Activated gamma-delta T cell (primary cell): ENCODE measurements at places on chromosomes 4 and X.

- DNase-seq: no peak
Observed at GRCh38 chr4:182655340-182655739, 261.8 kb downstream of the DCTD start.

DNA sequence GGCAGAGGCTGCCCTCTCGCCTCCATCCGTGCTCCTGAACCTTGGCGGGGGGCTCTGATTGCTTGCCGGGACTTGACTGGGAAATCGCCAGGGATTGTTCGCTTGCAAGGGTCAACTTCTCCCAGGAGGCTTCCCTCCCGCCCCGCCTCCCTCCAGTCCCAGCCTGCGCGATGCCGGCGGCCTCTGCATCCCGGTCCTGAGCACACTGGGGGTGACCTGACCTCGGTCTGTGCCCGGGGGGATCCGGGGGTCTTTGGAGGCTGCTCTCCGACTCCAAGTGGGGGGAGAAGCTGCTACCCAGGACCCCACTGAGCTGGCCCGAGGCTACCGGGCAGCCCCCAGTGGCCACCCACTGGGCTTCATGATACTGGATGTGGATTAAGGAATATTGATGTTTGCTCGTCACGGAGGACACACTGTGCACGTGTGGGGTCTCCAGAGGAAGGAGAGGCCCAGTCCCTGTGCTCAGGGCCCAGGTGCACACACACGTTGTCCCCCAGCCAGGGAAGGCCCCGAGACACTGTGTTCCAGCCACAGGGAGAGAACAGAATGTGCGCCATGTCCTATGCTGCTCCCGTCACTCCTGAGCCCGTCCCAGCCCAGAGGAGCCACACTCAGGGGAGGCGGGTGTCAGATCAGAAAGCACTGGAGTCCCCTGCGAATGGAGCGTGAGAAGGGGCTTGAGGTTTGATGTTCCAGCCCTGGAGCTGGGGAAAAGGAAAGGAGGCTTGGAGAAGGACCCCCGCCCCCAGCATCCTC is 55.9 kb upstream of the NKX1-1 start:
- DNase-seq: no peak

- DNase-seq: no peak
Observed at GRCh38 chr4:119032921-119033685, 102.5 kb upstream of the MYOZ2 start.

DNA sequence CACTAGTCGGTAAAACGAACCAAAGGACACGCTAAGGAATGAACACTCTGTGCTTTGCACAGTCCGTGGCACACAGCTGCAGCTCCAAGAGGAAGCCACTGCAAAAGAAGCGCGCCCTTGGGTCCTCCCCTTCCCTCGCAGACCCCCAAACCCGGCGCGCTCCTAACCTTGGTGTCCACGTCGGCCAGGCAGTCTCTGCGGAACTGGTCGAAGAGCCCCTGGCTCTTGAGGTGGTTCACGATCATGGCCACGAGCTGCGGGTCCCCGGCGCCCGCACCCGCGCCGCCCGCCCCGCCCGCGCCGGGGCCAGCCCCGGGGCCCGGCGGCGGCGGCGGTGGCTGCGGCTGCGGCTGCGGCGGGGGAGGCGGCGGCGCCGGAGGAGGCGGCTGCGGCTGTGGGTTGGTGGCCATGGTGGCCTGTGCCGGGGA is 333 bp downstream of the BOD1L1 start:
- peak; percentile 45 for DNase-seq

DNA sequence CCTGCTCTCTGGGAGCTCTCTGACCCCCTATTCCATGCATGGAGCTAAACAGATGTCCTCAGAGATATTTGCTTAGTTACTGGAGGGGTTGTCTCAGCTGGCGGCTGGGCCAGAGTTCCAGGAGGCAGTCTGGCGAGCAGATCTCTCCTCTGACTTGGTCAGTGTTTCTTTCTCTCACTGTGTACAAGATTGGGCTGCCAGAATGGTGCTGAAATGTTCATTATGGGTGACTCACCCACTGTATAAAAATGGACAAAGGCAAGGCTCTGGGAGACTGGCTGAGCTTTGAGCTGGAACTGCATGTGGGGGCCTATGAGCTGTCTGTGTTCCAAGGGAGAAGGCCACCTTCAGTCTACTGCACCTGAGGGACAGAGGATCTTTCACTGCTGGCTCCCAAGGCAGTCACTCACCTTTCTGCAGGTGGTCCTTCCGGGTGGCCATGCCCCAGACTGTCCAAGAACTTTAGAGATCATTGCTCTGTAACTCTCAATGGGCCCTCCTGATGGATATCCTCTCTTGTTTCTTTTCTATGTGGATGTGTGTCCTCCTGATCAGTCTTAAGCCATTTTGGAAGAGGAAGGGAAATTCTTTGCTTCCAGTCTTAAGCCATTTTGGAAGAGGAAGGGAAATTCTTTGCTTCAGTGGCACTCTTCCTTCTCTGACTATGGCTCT is 88.2 kb downstream of the CFAP299 start:
- DNase-seq: no peak

DNA sequence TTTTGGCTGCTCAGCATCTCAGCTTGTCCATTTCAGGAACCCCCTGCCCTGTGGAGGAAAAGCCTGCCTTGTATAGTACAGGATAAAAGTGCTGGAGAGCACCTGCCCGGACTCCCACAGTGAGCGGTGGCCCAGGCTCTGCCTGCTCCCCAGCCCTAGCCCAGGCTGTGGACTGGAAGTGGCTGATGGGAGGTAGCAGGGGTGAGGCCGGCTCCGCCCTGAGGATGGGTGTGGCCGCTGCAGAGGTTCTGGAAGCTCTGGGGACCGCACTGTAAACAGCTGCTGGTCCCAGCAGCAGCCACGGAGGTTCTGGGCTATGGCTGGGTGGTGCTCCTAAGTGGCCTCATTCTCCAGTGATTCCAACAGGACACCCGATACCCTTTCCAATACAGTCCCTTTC is 56.6 kb upstream of the HELT start:
- DNase-seq: no peak

GRCh38 chr4:171130256-171130801 is 682.9 kb upstream of the GALNTL6 start:
- DNase-seq: no peak

DNA sequence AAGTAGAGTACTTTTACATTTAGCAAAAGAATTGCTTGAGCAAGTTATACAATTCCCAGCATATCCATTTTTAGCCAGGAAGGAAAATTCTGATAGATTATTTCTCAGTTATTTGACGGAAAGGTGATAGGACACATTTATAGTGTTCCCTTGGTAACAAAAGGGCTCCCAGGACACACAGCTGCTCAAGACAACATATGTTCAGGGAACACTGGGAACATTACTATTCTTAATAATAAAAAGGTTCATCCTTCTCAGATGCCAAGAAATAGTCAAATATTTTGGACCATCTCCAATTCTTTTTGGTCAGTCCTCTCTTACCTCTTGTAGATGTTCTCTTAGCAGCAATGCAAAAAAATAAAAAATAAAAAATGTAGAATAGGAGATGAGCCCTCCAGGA is 66.8 kb upstream of the SMAD1 start:
- DNase-seq: no peak

DNA sequence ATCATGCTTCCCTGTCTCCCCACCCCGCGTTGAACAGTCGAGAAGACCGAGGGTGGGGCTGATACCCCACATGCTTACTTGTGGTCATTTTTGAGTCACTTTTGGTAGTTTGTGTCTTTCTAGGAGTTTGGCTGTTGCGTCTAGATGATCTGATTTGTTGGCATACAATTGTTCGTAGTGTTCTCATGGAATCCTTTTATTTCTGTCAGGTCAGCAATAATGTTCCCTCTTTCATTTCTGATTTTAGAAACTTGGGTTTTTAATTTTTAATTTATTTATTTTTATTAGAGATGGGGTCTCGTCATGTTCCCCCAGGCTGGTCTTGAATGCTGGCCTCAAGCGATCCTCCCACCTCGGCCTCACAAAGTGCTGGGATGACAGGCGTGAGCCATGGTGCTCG is 30.9 kb downstream of the SH3TC1 start:
- DNase-seq: no peak

DNA sequence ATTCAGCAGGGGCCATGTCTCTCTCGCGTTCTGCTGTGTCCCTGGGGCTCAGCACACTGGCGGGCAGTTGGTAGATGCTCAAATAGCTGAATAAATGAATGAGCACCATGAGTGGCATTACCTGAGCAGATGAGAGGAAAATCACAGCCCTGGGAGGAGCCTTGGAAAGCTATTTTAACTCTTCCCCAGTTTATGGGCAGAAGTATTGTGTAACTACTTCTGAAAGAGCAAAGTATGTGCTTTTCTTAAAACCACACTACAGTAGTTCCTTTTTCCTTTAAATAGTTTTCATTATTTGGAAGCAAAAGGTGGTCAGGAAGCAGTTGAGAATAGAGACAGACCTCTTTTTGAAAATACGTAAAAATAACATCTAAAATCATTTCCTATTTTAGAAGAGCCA is 3.0 kb upstream of the PLAC1 start:
- no peak for DNase-seq

DNA sequence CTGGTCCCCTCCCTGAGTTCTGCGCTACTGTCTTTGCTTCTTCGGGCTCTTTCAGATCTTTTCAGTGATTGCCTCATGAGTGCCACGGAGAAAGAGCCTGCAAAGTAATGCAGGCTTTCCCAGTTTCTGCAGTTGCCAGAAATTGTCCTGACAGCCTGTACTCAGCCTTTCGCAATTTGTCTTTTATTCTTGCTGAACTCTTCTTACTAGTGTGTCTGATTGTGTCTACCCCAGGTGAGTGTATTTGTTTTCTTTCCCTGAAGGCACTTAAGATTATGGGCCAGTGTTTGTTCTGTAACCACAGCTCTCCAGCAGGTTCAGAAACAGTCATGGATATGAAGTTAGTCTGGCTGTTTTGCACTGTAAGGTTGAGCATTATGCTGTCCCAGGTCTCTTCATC is 47.1 kb downstream of the FAM193A start:
- no peak for DNase-seq

DNA sequence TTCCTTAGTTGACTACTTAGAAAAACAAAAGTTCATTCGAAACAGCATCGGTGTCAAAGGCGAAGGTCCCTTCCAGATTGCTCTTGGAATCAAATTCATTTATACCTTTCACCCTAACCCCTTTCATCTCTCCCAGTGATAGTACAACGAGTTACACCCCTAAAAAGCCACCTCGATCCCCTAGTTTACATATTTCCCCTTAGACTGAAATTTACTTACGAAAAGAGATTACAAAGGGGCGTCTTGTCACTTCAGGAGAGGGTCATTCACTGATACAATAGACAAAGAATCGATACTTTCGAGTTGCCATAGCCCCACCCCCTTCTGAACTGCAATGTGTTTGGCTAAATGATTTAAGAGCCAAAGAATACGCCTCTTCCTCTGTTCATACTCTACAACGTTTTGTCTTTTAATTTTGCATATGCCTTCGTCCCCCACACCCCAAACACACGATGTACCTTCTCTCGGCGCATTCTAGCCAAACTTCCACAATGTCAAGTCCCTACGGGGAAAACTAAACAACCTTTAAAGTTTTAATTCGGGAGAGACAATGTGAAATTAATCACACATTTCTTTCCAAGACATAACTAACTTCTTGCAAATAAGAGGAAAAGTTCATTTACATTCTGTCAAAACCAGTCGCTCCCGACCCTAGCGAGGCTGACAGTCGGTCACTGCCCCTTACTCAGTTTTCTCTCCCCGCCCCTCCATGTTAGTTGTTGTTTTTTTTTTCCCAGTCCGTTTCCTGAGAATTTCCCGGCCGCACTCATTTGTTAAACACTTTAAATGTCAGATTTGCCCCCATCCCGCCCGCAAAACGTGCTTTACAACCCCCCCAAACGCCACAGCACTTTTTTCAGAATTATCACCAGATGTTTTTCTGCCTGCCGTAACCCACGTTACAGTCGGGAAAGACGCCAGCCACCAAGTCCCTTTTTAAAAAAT is 88.6 kb downstream of the HPRT1 start:
- no peak for DNase-seq

DNA sequence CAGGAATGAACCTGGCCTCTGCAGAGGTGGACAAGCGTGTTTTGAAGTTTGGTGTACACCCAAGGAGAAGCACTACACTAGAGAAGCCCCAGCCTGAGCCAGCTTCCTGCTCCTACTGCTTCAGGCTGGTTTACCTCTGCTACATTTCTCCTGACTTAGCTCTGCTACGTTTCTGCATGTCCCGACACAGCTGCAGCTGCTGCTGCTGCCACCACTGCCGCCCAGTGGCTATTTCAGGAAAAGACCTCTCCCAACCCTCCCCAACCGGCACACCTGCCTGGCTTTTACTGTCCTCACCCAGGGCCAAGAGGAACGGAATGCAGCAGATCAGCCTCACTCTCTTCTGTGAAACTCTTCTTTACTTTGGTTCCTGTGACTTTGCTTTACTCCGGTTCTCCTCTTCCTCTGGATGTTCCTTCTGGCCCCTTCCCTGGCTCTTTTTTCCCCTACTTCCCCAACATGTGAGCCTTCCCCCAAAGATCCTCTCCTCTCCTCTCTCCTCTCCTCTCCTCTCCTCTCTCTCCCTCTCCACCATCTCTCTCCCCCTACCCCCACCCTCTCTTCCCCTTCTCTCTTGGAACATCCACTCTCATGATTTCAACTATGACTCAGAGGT is 3.1 kb upstream of the P2RY4 start:
- DNase-seq: no peak

GRCh38 chr4:178349601-178350000 is 907.4 kb upstream of the AGA start:
- no peak for DNase-seq

GRCh38 chr4:183700407-183700806 is 41.3 kb downstream of the TRAPPC11 start:
- DNase-seq: no peak

- no peak for DNase-seq
Observed at GRCh38 chr4:158374318-158374717, 147.4 kb upstream of the RXFP1 start.

- no peak for DNase-seq
Observed at GRCh38 chr4:122895336-122895995, 26.9 kb downstream of the NUDT6 start.

- DNase-seq: no peak
Observed at GRCh38 chrX:13717700-13718472, 16.5 kb downstream of the TRAPPC2 start.

- DNase-seq: no peak
Observed at GRCh38 chr4:7631288-7632014, 196.7 kb upstream of the PSAPL1 start.
